ENCODE measurements at places on chromosomes 13 and 19. TPM values are rescaled to one million over a fixed set of nuclear protein-coding genes. Genes with fewer than 3 reads are reported as not detected.

The SIGLEC5 gene
- total RNA-seq = not detected

The TSHZ3 gene
- 52.5 TPM for total RNA-seq

The SLITRK6 gene
- not detected for total RNA-seq

The ONECUT3 gene
- not detected for total RNA-seq

The FLT1 gene
- total RNA-seq = 0.25 TPM

The RASIP1 gene
- 0.99 TPM for total RNA-seq

The PLVAP gene
- not detected for total RNA-seq

The DNAAF3 gene
- 14.0 TPM for total RNA-seq

The ZNF816 gene
- 10.4 TPM for total RNA-seq

The KIR3DL1 gene
- total RNA-seq = not detected

The ANKLE1 gene
- total RNA-seq = 0.66 TPM

The STARD13 gene
- total RNA-seq = 35.1 TPM

- no peak for DNase-seq
Measured at GRCh38 chr13:94607939-94608338, 6.3 kb downstream of the GPR180 start.

GRCh38 chr13:94947392-94947791, 235.0 kb upstream of the SOX21 start:
- no peak for DNase-seq

- DNase-seq = peak; percentile 82
Measured at GRCh38 chr13:45674908-45675307, 27.2 kb upstream of the CBY2 start.

DNA sequence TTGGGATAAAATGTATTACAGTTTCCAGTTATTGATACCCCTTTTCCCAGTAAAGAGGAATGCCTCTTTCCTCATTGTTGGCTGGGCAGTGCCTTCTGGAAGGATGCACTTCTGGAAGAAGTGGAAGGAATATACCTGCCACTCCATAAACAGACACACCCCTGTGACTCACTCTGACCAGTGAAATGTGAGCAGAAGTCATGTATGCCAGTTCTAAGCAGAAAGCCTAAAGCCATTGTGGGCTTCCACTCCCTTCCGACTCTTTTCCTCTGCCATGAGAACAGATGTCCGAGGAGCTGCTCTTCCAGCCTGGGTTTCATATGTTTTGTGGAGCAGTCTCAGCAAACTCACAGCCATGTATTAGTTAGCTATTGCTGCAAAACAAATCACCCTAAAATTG, 166.1 kb upstream of the SERP2 start:
- DNase-seq = no peak

GRCh38 chr13:94622344-94622743, 20.7 kb downstream of the GPR180 start:
- no peak for DNase-seq

DNA sequence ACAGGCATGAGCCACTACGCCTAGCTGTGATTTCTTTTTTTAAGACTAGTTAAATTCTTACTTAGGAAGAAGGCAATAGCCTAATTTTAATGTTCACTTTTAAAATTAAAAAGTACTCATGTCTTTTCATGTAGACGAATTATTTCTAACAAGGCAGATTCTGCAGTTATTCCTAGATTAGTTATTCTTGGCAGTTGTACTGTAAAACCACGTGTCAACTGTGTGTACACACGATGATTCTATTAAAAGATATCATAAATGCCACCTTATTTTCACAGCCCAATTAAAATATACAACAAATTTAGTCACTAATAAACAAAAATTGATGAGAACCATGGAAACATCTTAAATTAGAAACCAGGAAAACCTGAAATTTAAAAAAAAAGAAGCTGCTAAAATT, 10.6 kb upstream of the FOXO1 start:
- DNase-seq = no peak

DNA sequence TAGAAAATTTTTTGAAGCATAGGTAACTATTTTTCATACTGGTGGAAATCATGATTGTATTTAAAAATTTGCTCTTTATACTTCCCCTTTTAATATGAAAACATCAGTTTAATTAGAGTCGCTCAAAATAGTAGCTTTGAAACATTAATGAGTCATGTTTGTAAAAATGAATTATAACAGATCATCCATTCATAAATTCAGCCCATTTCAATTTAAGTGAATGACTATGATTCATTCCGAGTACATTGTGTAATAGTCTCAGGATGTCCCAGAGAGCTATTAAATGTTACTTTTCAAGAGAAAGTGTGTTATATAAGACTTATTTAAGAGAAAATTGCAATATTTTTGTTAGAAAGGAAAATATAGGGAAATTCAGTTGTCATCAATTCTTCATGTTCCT, 111.0 kb downstream of the FNDC3A start:
- no peak for DNase-seq

DNA sequence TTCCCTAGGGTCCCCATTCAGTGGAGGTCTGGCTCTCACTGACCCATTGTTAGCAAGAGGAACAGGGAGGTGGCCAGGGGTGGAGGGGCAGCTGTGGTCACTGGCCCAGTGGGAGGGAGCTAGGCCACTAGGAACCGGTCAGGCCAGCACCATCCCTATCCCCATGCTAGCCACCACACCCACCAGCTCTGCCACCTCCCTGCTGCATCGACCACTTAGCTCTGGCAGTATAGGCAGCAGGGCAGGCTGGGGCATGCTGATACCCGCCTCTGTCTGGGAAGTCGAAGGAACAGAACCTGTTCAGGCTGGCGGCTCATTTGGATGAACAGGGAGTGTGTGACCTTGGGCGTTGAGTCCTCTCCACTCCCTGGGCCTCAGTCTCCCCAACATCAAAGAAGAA, 4.7 kb downstream of the PPP1R13L start:
- DNase-seq = no peak

- peak; percentile 79 for DNase-seq
Measured at GRCh38 chr13:97627566-97627965, 193.6 kb downstream of the RAP2A start.

DNA sequence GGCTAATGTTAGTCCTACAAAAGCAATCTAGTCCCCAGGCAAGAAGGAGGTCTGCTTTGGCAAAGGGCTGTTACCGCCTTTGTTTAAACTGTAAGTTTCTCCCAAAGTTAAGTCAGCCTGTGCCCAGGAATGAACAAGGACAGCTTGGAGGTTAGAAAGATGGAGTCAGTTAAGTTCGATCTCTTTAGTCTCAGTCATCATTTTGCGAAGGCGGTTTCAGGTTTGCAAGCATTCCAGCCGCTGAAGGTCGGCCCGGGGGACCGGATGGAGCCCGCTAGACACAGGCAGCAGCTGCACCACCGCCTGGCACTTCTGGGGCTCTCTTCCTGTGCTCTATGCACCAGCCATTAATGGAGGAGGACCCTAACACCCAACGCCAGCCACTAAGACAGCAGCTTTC, 91.3 kb downstream of the STK24 start:
- DNase-seq = peak; percentile 48

DNA sequence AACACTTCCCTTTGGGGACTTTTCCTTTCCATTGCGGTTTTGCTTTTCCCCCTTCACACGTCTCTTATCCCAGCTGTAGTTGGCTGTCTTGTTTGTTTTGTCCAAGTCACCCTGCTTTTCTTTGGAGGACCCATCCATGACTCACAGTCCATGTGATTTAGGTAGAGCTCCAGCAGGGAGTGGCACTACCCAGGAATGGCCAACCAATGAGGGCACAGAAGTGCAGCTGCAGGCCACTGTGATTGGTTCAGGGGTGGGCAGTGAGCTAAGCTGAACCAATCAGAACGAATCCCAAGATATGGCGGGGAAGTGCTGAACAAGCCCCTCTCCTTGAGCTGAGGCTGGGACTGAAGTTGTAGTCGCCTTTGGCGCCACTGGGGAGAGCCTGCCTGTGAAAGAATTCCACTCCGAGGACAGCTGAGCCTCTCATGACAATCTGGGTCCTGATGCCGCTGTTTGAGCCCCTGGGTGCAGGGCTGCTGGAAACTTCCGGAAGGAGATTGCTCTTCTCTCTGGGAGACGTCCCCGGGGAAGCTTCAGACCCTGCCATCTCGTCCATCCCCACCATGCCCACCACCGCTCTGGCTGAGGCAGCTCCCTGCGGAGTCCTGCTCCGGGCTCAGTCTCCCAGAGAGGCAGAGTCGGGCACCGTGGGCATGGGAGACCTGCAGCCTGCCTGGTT, 62.9 kb upstream of the URI1 start:
- DNase-seq = peak; percentile 79

DNA sequence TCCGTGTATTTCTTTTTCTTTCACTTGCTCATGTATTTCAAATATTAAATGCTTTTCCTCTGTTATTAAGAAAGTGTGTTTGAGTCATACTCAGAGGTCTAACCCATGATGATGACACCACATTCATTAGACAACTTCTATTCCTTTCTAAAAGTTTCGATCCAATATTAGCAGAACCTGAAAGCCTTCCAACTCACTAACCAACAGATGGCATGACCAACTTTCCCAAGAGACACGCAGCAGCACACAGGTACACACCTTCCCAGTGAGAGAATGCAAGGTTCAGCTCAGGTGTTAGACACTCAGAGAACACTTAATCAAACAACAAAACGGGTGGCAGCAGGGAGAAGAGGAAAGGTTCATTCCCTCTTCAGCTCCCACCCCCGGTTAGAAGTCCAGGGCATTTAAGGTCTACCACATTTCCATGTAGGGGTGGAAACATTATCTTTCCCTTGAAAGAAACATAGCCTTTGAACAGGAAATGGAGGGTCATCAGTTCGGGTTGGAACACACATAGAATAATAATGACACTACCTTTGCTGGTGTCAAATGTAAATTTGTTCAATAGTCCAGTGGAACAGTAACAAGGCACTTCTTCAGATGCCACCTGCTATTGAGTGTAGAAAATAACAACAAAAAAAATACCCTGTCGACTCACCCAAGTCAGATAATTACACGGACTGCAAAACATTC, 404.2 kb downstream of the COG6 start:
- DNase-seq = no peak

- DNase-seq = no peak
Measured at GRCh38 chr19:6723108-6723618, 2.7 kb upstream of the C3 start.

DNA sequence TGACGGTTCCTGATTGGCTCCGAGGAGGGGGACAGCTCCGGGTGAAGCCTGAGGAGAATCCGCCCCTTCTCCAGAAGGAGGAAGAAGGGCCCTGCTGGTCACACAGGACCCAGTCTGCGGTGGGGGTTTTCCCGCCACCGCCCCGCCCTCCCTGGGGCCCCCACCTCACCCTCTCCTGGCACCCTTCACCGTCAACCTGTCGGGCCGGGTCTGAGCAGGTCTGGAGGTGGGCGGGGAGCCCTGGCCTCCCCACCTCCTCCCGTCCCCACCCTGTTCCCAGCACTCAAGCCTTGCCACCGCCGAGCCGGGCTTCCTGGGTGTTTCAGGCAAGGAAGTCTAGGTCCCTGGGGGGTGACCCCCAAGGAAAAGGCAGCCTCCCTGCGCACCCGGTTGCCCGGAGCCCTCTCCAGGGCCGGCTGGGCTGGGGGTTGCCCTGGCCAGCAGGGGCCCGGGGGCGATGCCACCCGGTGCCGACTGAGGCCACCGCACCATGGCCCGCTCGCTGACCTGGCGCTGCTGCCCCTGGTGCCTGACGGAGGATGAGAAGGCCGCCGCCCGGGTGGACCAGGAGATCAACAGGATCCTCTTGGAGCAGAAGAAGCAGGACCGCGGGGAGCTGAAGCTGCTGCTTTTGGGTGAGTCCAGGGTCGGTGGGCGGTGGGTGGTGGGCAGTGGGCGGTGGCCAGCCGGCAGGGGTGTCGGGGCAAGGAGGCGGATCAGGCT, at the start of gene GNA15:
TSS of gene GNA15 (plus strand) at position 73 of the 723 bp plus-strand sequence. CDS start at position 491, 418 bp downstream.
- DNase-seq = no peak

DNA sequence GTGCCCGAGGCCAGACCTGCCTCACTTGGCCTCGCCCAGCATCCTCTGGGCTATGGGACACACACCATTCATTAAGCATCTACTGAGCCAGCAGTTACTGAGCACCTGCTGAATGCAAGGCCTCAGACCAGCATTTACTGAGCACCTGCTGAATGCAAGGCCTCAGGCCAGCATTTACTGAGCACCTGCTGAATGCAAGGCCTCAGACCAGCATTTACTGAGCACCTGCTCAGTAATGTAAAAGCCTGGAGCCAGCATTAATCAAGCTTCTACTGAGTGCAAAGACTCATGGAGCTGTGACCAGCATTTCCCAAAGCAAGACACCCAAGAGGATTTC, 3.7 kb downstream of the ATP8B3 start:
- DNase-seq = no peak

GRCh38 chr13:99659226-99659625, 158.0 kb downstream of the TM9SF2 start:
- DNase-seq = no peak

- no peak for DNase-seq
Measured at GRCh38 chr19:33208904-33209849, 15.0 kb downstream of the LRP3 start.

DNA sequence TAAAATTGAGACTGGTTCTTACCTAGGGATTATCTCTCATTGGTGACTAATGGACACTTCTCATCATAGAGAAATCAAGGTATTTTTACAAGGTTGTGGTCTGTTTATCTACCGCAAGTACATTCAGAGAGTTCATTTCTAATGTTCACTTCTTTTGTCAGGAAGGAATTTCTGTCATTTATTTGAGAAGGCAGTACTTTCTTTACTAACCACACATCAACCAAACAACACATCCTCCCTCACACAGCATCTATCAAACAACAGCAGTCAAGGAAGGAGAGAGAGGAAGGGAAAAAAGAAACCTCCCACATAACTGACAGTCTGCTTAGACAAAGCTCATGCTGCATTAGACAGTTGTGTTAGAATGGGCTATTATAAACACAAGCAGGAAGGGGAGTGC, 182.3 kb upstream of the KLF12 start:
- no peak for DNase-seq

DNA sequence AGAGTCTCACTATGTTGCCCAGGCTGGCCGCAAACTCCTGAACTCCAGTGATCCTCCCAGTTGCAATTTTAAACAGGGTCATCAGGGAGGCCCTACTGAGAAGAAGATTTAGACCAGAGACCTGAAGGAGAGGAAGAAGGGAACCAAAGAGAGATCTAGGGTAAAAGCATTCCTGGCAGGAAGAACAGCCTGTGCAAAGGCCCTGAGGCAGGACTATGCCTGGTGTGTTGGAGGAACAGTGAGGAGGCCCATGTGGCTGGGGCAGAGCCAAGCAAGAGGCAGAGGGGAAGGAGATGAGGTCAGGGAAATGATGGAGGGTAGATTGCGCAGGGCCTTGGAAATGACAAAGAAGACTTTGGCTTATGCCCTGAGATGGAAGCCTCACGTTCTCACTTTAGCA, 34.5 kb downstream of the TINCR start:
- no peak for DNase-seq

- peak; percentile 72 for DNase-seq
Measured at GRCh38 chr19:3184847-3185460, 776 bp upstream of the NCLN start.

- no peak for DNase-seq
Measured at GRCh38 chr13:103282571-103283450, 216.6 kb upstream of the SLC10A2 start.

DNA sequence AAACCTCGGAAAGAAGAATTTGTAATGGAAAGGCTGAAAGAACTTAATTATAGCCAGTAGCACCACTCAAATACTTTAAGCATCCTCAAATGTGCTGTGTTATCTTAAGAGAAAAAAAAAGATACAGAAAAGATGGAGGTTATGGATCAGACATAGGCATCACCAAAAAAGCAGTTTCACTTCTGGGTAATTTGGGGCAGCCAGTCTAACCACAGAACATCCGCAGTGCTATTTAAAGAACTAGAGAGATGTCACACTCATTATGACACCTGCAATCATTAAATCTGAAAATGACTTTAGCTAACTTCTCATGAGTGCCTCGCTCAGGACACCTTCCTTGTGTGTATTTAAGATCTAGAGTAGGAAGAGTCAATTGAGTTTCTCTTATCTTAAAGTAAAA, 211.8 kb downstream of the RBM26 start:
- DNase-seq = no peak
